ENCODE measurements at places on chromosomes 1 and 21.

DNA sequence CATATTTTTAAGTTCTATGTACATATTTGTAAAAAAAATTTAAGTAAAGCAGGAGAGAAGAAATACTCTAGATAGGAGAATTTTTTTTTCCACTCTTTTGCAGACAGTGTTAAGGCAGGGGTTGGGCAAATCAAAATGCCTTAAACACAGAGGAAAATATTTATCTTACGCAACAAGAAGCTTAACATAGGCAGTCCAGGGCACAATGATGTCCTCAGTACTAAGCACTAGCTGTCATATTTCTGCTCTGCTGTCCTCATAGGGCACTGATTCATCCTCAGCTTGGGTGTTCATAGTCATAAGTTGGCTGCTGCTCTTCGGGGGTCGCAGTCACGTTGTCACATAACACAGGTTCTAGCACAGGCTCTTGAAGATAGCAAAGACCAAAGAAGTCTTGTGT, 247.4 kb downstream of the PTBP2 start:
- no peak for DNase-seq

GRCh38 chr1:29767769-29768425, 531.6 kb downstream of the PTPRU start:
- DNase-seq = no peak

GRCh38 chr21:34910396-34910795, 138.7 kb downstream of the RUNX1 start:
- no peak for DNase-seq

DNA sequence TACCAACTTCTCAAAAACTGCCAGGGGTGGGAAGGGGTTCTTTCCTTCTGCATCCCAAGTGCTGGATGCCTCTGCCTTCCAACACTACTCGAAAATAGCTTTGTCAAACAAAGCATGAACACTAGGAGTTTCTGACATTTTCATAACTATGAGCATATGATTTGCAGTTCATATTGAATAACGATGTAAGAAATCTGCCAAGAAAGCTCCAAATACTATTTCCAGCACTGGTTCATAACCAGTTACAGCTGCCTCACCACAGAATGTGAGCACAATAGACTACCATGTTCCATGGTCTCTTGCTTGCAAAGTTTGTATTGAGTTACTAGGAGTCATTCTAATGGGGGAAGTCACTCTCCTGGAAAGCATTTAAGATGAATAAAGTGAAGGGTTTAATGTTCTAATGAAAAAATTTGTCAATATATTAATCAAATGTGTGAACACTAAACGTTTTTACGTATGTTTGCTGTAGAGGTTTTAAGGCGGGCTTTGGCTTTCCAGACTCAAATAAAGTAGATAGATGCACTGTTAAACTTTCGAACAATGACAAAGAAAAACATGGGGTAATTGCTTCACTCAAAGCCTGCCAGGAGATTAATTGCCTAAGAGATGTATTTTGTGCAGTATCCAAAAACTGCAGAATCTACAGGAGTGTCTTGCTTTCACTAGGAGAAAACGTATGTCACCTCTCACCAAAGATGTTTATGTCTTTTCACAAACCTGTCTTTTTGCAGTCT, 78.6 kb upstream of the UBE2U start:
- no peak for DNase-seq

GRCh38 chr1:177891809-177892208, 78.0 kb downstream of the SEC16B start:
- DNase-seq = no peak

DNA sequence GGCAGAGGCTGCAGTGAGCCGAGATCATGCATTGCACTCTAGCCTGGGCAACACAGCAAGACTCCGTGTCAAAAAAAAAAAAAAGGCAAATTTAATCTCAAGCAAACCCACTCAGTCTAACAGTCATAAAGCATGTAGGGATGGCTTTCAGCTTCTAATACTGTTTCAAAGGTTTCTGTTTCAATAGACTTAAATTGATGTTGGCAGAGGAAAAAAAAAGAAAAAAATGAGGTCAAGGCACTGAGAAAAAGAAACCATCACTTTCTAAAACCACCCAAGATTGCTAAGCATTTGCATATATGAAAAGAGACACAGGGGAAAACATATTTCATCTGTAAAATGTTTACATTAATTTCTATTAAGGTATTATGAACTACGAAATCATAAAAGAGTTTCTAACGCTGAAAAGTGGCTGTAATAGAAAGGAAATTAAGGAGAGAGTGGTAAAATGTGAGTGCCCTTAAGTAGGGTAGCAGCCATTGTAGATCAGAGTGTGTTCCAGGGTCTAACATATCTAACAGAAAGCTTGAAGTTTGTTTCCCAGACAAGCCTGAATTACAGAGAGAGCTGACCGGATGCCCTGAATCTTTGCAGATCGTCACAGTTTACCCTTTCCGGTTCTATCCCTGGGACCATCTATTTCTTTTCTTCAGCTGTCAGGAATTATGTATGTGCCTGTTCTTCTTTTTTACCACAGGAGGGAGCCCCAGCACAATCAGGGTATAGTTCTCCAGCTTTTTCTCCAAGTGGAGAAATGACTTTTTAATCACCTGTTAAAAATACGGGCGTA, 70.0 kb downstream of the PLD5 start:
- peak; percentile 59 for DNase-seq

GRCh38 chr1:84997667-84998600, 1.0 kb upstream of the MCOLN2 start:
- DNase-seq = no peak

DNA sequence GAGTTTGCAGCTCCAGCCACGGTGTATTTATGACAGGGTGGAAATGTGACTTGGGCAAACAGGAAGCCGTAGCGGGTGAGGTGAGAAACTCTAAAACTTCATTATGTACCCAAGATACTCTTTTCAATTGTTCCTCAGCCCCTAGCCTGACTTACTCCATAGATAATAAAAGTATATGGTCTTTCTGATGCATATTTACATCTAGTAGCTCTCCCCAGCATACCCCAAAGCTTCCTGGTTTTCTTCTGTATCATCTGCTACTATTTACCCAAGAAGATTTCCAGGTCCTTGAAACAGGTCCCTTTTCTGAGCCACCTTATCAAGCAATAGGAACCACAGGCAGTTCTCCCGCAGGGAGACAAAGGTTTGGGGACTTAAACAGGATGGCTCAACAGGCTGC, 201.5 kb upstream of the ESRRG start:
- DNase-seq = no peak

DNA sequence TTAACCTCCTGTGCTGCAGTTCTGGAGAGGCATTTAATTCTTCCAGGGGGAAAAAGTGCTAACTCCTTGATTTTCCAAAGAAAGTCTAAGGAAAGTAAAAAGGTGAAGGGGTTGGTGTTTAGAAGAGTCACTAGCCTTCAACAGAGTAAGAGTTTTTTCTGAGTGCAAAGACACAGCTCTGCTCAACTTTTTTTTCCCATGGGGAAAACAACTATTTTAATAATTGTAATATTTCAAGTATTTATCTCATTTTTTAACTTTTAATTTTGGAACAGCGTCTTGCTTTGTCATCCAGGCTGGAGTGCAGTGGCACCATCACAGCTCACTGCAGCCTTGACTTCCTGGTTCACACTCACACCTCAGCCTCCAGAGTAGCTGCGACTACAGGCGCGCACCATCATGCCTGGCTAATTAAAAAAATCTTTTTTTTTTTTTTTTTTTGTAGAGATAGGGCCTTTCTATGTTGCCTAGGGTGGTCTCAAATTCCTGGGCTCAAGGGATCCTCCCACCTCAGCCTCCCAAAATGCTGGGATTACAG, 202.6 kb downstream of the APP start:
- no peak for DNase-seq

GRCh38 chr1:225410036-225410435, 17.8 kb downstream of the LBR start:
- no peak for DNase-seq

DNA sequence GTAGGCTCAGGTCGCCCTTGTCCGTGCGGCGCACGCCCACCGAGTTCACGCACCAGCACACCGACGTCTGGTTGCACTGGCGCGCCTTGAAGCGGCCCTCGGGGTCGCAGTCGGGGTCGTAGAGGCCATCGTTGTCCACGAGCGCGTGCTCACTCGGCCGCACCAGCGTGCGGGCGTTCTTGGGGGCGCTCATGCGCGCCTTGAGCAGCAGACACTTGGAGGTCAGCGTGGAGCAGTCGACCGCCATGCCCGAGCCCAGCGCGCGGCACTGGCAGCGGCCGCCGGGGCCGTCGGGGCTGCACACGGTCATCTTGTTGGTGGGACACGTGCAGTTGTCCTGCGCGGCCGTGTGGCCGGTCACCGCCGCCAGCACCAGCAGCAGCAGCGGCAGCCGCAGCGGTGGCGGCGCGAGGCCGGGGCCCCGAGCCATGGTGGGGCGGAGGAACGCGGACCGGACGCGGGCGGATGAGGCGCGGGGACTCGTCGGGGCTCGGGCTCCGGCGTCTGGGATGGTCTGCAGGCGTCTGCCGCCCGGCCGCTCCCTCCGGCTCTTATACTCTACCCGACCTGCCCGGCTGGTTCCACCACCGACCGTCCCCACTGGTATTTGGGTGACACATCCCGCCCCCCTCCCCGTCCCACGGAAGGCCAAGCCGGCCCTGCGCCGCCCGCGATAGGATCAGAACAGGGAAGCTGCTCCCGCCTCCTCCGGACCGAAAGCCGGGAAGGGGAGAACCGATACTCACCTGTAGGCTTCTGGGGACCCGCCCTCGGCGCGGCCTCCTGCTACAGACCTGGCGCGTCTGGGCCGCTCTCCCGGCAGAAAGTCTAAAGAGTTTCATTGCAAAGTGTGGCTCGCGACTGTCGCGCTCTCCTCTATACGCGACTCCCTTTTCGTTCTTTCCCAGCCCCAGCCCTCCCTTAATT, at the start of gene TACSTD2:
TACSTD2 (minus strand) TSS at position 526 of the 927 bp plus-strand sequence; CDS start at position 430, 96 bp downstream.
- no peak for DNase-seq

DNA sequence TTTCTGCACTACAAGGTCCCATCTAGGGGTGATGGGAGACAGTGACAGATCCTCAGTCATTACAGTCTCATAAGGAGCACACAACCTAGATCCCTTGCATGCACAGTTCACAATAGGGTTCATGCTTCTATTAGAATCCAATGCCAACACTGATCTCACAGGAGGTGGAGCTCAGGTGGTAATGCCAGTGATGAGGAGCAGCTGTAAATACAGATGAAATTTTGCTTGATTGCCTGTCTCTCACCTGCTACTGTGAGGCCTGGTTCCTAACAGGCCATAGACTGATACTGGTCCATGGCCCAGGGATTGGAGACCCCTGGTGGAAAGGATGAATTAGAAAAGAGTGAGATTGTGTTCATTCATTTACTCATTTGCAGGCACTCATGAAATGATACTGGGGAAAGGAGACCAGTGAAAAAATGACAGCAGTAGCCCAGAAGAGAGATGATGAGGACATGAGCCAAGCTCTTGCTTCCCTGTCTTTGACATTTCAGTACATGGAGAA, 251.6 kb upstream of the DUSP10 start:
- no peak for DNase-seq

DNA sequence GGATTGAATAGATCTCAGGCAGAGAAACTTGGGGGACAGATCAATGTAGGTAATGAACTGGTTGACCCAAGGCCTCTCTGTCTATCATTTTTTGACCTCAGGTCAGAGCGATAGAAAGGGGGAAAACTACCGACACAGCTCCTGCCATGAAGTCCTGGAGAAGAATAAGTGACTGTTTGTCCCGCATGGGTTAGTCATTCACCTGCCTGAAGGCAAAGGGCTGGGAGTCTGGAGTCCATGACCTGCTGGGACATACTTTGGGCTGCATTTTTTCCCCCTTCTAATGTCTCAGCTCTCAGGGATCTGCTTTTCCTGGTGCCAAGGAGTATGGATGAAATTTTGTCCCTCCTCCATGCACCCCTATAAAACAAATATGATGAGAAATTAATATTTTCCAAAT, 1.6 kb upstream of the ROR1 start:
- no peak for DNase-seq

GRCh38 chr1:174829990-174830389, 169.8 kb upstream of the CACYBP start:
- DNase-seq = no peak

- DNase-seq = no peak
These were observed 357.6 kb downstream of the TGFB2 start for GRCh38 chr1:218702775-218703174.

DNA sequence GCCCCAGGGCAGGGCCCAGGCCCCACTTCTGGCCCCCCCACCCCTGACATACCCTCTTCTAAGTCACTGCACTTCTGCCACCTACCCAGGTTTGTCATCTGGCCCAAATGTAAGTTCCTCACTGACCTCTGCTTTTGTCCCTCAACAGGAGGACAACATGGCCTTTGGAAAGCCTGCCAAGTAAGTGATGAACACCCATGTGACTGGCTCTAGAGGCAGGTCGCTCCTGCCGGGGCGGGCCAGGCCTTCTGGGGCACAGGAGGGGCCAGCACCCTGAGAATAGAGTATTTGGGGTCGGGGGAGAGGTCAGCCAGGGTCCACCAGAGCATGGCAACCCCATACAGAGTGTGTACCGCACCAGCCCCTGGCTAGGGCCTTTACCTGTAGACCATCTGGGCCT, 9.9 kb upstream of the SYTL1 start:
- DNase-seq = no peak

DNA sequence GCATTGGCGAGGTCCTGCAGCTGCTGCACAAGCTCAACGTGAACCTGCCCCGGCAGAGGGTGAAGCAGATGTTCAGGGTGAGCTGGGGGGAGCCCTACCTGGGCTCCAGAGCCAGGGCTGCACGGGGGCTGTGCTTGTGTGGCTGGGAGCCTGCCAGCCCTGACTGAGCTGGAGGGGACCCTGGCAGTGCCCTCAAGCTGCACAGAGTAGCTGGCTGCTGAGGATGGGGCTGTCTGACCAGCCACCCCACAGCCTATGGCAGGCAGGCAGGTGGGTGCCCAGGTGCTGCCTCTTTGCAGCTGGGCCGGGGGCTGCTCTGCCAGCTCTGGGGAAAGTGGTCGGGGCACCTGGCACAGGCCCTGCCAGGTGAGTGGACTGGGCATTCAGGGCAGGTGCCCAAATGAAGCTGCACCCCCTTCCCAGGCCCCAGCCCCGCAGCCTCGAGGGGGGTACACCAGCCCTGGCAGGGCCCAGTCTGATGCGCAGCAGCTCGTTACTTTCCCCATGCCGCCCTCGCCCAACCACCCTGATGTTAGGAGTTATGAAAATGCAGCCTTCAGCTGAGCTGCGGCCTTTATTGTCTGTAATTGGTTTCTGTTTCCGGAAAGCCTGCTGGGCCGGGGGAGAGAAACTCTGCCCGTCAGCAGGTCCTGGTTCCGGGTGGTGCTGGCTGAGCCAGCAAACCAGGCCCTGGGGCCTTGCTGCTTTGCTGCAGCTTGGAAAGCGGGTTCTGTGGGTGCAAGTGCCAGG, 4.3 kb downstream of the PLCH2 start:
- no peak for DNase-seq

GRCh38 chr1:72892461-72892860, 610.1 kb upstream of the NEGR1 start:
- DNase-seq = no peak

Data from urothelium cell line (cell line).